WERI-Rb-1 (cell line): ENCODE measurements at places on chromosomes 6 and 20.

- DNase-seq, result peak; percentile 23
Observed at GRCh38 chr6:51273228-51273961, 454.7 kb downstream of the TFAP2B start.

- no peak for DNase-seq
Observed at GRCh38 chr6:90466154-90466940, 120.5 kb downstream of the MAP3K7 start.

- no peak for DNase-seq
Observed at GRCh38 chr6:90695316-90695715, 108.4 kb upstream of the MAP3K7 start.

DNA sequence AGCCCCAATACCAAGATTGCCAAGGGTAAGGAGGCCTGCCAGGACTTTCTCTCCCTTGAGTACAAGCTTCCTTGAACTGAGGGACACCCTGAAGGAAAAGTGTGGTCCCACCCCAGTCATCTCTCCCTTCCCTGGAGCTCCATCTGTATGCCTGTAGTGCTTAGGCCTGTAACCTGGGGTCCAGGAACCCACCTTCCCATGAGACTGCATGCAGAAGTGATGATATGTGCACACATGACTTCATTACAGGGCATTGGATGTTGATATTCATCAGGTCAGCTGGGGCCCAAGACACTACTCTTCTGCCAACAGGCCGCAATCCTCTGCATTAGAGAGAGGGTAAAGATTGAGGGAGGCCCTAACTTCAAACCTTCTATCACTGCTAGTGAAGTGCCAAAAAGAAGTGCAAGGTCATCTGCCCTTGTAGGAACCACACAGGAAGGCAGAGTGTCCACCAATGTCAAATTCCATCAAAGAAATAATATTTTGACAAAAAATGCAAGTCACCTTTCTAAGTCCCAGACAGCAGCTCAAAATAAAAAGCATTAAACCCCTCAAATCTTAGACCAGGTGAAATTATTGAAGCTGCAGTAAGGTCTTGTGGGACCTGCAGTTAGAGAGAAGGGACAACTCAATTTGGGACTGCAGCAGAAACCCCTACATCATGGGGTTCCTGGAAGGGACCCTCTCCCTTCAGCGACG, 5.1 kb downstream of the HLA-F start:
- no peak for DNase-seq

GRCh38 chr20:5881703-5882102, 68.6 kb downstream of the TRMT6 start:
- DNase-seq, result no peak

DNA sequence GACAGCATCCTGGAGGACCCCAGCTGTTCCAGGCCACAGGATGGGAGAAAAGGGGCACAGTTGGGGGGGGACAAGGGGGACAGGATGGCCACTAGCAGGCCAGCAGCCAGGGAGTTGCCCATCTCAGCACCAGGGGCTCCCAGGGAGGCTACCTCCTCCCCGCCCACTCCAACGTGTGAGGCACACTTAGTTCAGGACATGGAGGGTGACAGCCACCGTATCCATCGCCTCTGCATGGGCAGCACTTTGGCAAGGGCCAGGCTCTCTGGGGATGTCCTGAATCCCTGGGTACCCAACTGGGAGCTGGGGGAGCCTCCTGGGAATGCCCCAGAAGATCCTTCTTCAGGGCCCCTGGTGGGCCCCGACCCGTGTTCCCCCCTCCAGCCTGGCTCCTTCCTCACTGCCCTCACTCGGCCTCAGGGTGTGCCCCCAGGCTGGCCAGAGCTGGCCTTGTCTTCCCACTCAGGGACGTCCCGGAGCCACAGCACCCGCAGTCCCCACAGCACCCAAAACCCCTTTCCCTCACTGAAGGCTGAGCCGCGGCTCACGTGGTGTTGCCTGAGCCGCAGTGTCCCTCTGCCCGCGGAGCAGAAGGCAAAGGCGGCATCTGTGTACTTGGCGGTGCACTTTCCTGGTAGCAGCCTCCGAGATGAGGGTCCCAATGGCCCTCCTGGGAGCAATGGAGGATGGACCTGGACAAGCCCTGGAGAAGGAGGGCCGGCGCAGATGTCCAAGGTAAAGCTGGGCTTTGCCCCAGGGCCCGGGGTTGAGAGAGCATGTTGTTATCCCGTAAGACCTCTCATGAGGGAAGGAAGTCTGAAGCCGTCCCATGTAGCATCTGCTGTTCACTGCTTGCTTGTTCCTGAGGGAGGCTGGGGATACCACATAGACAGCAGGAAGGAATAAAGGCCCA, 30.7 kb downstream of the ZNF831 start:
- no peak for DNase-seq

- DNase-seq, result no peak
Observed at GRCh38 chr6:13573669-13574110, 711 bp upstream of the SIRT5 start.

GRCh38 chr20:37350649-37351574, 5.0 kb downstream of the SRC start:
- DNase-seq, result no peak

GRCh38 chr6:109202409-109203264, 107.3 kb downstream of the CEP57L1 start:
- DNase-seq, result no peak

- no peak for DNase-seq
Observed at GRCh38 chr6:138912308-138912707, 75.7 kb downstream of the REPS1 start.

DNA sequence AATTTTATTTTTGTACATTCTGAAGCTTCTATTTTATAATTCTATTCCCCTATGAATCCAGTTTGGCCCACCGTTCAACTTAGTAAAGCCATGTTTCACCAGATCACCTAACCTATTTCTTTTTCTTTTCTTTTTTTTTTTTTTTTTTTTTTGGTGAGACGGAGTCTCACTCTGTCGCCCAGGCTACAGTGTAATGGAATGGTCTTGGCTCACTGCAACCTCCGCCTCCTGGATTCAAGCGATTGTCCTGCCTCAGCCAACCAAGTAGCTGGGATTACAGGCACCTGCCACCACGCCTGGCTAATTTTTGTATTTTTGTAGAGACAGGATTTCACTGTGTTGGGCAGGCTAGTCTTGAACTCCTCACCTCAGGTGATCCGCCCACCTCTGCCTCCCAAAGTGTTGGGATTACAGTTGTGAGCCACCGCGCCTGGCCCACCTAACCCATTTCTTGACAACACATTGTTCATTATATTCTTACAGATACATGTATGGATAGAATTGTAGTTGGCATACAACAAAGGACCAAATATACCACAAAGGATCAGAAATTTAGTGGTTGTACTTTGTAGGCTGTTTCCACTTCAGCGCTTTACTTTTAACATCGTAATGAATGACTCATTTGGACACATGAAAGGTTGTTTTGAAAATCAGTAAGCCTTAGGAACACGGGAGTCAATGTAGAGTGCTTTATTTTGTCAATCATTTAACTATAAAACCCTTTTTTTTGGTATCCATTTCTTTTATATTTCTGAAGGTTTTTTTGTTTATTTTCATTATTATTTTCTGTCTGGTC, 63.2 kb downstream of the GJA1 start:
- no peak for DNase-seq

DNA sequence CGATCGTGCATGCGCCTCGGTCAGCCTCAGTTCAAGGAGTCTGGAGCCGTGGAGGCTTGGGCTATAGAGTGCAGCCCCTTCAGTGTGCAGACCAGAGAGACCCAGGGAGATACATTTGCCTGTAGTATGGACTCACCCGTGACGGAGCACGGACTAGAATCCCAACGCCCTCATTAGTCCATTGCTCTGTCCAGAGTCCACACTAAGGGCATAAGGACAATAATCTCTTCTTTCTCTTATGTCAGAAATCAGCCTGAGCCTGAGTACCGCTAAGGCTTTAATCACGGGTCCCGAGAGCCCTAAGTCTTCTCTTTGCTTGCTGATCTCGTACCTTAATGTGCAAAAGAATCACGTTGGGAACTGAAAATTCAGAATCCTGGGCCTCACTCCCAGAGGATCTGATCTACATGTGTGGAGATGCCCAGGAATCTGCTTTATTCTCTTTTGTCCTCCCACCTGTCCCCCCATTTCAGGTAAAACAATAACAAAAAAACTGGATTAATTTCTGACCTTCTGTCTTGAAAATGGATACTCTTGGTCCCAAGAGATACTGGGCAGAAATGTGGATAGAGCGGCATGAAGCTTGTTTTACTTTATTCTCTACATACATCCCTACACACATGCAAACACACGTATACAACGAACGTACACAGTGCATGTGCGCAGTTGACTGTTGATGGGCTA, 671 bp downstream of the BPHL start:
- DNase-seq, result no peak

DNA sequence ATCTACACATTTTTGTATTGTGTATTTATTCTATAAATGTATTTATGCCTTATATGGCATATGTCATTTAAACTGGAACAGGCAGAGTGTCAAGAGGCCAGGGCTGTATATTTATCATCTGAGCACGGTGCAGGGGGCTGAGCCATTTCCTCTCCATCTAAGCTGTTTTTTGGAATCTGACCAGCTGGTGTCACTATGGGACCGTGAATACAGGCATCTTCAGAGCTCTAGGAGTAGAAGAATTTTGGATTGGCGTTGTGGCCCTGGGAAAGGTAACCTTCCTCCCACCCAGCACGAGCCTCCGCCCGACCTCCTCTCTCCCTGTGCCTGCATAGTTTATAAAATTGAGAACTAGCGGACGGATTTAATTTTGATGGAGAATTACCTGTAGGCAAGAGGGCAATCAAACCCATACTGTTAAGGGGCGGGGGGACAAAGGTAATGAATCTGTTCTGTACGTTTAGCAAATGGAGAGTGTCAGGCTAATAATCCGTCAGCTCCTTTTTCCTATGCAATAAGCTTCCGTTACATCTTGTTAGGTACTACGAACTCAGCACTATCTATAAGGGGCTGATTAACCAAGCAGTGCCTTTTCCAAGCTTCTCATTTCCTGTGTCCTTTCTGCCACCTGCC, 29.0 kb upstream of the EEF1E1 start:
- DNase-seq, result peak; percentile 73

GRCh38 chr20:9551808-9552550, 37.6 kb downstream of the LAMP5 start:
- no peak for DNase-seq

DNA sequence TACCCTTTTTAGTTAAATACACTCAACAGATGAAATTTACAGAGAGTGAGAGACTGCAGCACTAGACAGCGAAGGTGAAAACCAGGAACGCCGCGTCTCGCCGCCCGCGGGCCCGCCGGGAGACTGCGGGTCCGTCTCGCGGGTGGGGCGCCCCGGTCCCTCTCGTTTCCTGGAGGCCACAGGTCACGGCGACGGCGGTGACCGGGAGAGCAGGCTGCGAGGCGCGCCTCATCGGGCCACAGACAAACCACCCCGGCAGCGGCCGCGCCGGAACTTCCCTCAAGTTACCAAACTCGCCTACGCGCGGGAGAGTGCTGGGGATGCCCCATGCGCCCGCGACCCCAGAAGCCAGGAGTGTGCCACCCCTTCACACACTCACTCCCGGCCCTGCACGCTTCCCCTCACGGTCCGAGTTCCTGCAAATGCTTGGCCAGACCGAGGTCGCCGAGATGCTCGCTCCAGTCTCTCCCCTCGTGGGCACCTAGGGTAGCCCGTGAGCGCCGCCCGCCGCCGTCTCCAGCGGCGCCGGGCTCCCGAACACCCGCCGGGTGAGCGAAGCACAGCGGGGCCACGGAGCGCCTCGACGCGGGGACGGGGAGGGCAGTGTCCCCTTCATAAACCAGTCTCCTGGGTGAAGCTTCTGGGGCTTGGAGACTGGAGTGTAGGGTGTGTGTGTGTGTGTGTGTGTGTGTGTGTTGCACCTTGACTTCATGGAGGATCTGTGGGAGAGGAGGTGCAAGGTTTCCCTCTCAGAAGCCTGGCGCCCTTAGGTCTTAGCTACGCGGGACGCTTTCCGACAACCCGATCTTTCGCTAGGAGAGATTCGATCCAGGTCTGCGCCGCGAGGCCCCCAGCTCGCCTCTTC, 1.4 kb downstream of the BACH2 start:
- peak; percentile 38 for DNase-seq

GRCh38 chr20:17870086-17870740, 98.4 kb downstream of the SNX5 start:
- no peak for DNase-seq

GRCh38 chr6:145022199-145022796, 713.0 kb downstream of the EPM2A start:
- DNase-seq, result no peak

DNA sequence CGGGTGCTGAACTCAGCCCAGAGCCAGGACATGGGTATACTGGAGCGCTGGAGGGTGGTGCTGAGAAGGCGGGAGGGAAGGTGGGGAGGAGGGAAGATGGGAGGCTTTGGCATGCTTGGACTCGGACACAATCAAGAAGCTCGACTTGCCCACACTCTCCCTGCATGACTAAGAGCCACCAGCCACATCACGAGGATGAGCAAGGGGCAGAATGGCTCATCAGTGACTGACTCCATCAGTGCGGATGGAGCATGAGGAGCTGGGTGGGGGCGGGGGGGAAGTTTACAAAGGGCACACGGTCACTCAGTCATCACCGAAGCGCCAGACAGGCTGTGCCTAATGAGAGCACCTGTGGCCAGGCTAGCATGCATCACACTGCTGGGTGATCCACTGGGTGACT, 222.8 kb downstream of the KIF16B start:
- no peak for DNase-seq

- DNase-seq, result no peak
Observed at GRCh38 chr6:35018746-35019145, 122.4 kb downstream of the TCP11 start.

DNA sequence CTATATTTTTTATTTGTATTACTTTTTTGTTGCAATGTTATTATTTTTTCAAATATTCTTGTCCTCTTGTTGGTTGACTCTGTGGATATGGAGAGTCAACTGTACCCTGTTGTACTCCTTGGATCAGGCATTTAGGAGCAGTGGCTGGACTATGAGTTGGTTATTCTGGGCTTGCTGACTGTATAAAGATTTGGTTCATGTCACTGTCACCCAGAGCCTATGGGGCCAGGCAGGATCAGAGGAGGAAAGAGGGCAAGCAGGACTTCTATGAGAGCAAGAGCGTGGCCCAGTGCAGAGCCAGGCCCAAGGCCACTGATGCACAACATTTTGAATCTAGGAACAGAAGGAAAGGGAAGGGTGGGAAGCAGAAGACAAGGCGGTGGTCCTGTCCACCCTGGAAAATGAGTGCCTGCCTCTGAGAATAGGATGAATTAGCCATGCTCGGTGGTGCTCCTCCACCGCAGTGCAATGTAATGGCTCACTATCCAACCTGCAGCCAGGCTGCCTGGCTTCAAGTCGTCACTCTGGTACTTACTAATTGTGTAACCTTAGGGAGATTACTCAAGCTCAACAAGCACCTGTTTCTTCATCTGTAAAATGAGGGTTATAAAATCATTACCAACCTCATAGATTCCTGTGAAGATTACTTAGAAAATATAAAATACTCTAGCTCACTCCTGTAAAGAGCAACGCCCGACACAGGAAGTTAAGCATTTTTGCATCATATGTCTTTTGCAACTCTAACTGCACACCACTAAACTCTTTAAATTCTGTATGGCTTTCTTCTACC, 192.1 kb downstream of the KCNQ5 start:
- no peak for DNase-seq

- peak; percentile 83 for DNase-seq
Observed at GRCh38 chr6:64330694-64331307, 695.2 kb downstream of the PHF3 start.
